GM12865 (cell line): ENCODE measurements at places on chromosomes 5 and 9.
A peak's percentile ranks its signal among the peaks of the same experiment; 100 is the strongest.

DNA sequence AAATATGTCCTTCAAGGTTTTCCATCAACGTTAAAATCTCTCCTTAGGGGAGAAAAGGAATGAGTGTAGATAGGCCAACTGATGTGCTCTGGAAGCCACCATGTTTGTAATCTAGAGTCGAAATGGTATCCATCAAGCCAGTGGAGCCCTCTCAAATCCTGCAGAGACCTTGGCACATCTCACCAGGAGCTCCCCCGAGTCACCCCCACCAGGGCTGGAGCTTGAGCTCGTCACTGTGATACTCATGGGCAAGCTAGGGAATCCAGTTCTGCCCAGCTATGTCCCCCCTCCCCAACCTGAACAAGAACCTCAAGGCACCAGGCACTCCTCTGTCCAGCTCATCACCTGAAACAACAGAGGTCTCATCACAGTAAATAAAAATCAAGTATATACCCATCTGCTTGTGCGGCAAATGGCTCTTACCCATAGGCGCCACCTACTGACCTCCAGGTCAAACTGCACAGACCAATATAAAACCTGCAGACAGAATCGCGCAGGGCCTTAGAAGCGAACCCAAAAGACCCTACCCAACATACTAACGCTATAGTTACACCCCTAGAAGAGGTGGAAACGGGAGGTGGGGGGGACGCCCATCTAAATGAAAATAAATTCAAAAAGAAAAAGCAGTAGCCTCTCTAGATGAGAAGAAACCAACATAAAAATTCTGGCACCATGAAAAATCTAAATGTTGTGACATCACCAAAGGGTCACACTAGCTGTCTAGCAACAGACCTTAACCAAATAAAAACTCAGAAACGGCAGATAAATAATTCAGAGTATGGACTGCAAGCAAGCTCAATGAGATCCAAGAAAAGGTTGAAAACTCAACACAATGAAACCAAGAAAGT, 75.0 kb downstream of the TTC39B start:
- peak; percentile 47 for DNase-seq

DNA sequence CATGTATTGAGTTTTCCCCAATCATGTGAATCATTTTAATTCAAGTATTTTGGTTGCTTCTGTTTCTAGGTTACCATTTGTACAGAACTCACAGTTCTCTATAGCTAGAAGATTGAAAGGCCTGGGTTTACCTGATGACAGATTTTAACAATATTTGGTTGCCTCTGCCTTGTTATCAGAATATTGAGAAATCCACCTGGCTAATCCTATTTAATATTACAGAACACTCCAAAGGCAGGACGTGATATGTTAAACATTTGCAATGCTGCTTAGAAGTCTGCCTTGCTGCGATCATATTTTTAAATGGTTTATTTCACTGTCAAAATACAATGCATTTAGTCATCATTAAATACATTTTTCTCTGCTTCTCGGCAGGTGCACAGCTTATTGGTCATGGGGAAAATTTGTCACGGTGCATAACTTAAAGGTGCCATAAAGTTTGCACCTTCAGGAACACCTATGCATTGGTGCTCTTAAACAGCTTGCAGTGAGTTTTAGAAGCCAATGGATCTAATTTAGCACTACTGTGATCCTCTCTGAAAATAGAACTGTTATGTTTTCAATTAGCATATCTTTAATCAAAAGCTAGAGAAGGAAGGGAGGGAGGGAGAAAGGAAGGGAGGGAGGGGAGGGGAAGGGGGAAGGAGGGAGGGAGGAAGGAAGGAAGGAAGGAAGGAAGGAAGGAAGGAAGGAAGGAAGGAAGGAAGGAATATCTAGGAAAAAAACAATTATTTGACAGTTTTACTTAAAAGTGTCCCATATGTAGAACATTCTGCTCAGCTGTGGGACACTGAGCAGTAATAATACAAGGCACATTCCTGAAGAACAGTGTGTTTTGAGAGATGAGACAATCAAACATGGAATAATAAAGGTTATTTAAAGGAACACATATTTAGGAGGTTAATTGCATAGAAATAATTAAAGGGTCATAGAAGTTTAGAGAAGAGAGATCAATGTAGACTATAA, 15.5 kb upstream of the DAPK1 start:
- no peak for DNase-seq

GRCh38 chr9:116490321-116490720, 196.8 kb upstream of the TRIM32 start:
- DNase-seq: no peak

GRCh38 chr5:169772688-169773087, 135.6 kb downstream of the DOCK2 start:
- DNase-seq: no peak

DNA sequence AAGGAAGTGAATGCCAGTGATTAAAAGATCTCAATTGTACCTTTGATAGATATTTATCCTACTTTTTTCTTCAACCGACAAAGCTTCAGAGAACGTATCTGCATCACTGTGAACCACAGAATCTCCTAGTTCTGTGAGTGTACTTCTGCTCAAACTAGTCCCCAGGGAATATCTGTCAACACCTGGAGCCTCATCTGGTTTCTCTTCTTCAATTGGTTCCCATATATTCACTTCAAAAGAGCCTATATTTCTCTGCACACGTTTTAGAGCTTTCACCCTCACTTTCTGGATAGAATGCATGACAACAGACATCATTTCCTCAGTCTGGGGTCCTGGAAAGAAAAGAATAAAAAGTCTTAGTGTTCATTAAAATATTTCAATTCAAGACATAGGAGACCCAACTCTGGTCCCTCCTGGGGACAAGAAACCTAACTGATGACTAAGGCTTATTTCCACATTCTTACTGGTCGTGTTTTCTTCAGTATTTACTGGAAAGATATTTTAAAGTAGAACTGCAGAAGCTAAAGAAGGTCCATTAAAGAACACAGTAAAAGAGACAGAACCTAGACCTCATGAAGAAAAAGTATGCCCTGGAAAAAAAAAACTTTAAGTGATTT, 64.3 kb downstream of the CPLANE1 start:
- peak; percentile 72 for DNase-seq
